GDM1 (cell line): ENCODE measurements at places on chromosomes 4 and X.
A peak's percentile ranks its signal among the peaks of the same experiment; 100 is the strongest.

GRCh38 chr4:14906805-14907204 lies 95.5 kb upstream of the CPEB2 start:
- peak; percentile 73 for DNase-seq

DNA sequence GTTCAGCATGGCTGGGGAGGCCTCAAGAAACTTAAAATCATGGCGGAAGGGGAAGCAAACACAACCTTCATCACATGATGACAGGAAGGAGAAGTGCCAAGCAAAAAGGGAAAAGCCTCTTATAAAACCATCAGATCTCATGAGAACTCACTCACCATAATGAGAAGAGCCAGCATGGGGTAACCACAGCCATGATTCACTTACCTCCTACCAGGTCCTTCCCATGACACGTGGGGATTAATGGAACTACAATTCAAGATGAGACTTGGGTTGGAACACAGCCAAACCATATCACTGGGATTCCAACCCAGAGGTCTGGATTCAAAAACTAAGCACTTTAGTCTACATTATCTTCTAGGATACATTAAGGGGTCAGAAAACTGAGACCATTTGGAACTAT lies 609.6 kb upstream of the SPANXN1 start:
- DNase-seq: no peak

- no peak for DNase-seq
Measured at GRCh38 chr4:125276811-125277210, 37.9 kb upstream of the FAT4 start.

DNA sequence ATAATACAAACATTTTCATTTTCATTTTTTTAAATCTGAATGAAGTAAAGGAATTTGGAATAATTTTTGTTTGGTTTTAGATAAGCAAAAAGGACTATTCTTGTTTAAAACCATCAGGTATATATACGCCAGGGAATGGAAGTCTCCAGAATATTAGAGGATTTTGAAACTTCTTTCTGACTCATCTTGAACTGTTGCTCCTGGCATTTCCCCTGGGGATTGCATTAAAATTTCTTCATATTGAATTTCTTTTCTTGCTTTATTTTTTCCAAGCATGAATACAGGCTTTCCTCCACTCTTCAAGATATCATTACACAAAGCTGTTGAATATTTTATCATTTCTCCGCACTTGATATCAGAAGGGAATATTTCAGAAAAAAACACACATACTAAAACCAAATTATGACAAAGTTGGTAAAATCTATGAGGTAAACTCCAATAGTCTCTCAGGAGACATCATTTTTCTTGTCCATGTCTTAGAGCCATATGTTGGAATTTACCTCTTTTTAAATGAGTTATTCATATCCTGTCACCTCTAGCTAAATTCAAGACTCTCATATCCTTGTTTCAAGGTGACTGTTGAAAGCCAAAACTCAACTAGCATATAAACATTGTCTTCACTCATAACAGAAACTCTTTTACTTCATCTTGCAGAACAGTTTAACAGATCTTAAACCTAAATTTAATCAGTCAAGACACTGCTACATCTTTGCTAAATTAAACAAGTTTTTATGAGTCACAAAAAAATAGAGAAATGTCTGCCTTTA lies 20.7 kb upstream of the CSN1S1 start:
- DNase-seq: no peak

- DNase-seq: no peak
Measured at GRCh38 chr4:174813292-174813691, 15.8 kb downstream of the GLRA3 start.

GRCh38 chr4:6121941-6122340 lies 78.4 kb downstream of the JAKMIP1 start:
- DNase-seq: no peak

DNA sequence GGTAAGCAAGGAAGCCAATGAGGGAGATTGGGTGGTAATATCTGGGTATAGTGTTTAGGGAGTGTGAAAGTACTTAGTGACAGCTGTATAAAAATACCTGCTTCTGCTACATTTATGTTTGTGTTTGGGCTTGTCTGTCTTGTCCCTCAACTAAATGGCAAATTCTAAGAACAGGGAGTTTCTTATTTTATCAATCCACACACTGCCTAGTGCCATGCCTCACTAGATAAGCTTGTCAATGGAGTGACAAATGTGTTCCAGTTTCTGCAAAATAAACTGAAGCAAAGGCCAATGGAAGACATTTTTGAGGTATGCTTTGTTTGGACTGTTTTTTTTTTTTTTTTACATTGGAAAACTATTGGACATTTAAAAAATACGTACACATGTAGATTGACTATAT lies 418.0 kb downstream of the SH2D1A start:
- DNase-seq: no peak

DNA sequence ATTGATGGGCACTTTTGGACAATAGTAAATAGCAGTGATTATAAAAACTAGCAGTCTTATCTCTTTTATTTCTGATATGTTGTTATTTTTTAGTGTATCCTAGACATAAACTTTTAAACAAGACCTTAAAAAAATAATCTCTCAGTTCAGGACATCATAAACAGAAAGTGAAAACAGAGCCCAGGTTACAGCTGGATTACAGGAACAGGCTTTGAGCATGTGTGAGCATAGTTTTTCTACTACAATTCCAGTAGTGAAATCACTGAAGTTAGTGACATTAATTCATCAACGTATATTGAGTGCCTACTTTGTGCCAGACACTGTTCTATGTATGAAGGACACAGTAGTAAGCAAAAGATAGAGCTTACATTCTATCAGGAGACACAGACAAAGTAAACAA lies 16.9 kb downstream of the TRIM75 start:
- DNase-seq: no peak

- DNase-seq: no peak
Measured at GRCh38 chrX:83593634-83594294, 85.7 kb downstream of the POU3F4 start.

DNA sequence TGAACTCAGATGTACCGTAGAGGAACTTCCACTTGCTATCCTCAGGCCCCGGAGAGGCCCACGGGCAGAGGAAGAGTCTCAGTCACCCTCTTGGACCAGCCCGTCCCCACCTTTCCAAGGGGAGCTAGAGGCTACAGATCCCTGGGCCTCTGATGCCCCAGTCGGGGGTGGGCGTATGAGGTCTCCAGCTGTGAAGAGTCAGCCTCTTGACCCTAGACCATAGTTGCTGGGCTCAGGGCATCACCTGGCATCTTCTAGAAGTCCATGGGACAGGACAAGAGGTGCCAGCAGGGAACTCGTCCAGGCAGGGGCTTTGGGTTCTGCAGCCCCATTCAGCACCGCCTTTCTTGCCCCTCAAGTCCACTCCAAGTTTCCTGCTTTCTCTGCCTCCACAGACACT lies 11.6 kb downstream of the SASH3 start:
- no peak for DNase-seq

GRCh38 chr4:184873054-184873453 lies 47.3 kb upstream of the ACSL1 start:
- no peak for DNase-seq

DNA sequence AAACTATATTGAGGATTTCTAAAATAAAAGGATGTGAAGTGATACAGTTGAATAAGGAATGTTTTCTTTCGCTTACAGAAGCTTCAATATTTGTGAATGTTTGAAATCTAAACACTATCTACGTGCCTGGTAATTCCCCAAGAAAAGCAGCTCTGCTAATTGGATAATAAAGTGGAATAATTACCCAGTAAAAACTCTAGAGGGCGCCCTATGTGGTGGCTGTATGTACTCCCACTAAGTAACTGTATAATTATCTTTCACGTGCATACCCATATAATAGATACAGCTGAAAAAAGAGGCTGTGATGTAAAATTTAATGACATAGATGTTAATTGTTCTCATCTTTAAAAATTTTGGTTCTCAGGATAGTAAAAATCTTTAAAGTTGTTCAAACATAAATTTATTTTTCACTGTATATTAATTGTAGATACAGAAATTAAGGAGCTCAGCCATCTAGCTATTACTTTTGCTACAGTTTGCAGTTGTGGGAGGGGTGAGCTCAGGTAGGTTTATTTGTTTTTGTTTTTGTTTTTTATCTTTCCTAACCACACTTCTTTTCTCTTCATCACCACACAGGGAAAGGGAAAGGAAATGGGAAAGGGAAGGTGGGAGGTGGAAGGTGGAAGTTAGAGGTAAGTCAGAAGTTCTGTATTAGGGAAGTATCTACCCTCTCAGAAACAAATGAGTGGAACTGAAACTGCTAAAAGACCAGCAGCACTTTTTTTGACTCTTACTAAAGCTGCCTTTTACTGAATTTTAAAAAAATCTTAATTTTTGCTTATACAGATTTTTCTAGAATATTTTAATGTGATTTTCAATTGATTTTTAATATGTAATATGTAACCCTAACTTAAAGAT lies 151.7 kb upstream of the RPS6KA6 start:
- no peak for DNase-seq

- no peak for DNase-seq
Measured at GRCh38 chr4:5030221-5030620, 11.0 kb upstream of the CYTL1 start.

GRCh38 chr4:147651563-147651962 lies 32.4 kb downstream of the PRMT9 start:
- DNase-seq: no peak

DNA sequence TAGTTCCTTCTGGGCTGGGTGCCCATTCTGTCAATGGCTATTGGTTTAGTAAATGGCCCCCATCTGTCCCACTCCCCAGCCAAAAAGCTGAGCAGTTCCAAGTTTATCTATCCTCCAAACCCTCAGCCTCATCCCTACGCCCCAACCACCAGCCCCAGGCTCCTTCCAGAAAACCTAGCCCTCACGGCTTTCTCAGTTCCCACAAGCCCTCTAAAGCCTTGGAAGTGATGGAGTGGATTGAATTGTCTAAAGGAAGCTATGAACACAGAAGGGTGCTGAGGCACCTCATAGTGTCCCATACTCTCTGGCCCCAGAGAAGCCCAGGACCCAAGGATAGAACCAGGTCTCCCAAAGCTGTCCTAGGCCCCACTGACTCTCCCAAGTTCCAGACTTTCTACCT lies 75.6 kb upstream of the EFNB1 start:
- no peak for DNase-seq

DNA sequence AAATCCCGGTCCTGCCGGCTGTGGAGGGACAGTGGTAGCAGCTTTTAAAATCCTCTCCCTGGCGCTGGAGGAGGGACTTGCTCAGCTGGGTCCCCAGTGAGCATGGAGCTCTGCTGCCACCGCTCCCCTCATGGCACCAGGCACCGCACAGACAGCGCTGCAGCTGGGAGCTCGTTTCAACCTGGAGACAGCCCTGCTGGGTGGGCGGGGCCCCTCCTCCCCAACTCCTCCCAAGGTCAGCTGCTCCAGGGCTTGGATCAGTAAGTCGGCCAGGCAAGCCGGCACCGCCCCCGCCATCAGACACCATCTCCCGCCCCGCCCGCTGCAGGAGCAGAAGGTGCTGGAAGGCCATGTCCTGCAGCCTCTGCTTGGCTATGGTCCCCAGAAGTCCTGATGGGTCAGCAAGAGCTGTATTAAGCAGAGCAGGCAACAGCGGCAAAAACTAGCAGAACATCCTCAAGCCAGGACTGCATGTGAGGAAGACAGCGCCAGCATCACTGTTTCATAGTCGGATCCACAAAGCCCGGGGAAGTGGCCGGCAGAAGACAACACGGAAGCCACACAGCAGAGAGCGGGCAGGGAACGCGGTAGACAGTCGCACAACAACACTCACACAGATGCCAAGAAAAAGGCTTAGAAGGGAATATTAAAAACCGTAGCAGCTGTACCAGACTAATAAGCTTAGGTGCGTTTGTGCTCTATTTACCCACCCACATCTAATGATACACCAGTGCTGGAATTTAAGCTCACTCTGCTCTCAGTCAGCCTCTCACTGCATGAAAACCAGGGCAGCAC lies 16.2 kb downstream of the ZFYVE28 start:
- DNase-seq: no peak

GRCh38 chr4:5280828-5281227 lies 229.5 kb downstream of the STK32B start:
- no peak for DNase-seq

- DNase-seq: no peak
Measured at GRCh38 chr4:52889778-52890520, 27.8 kb downstream of the RASL11B start.

GRCh38 chr4:187451776-187452175 lies 543.8 kb upstream of the ZFP42 start:
- DNase-seq: no peak

- DNase-seq: peak; percentile 63
Measured at GRCh38 chr4:16270454-16271328, 44.4 kb upstream of the TAPT1 start.

DNA sequence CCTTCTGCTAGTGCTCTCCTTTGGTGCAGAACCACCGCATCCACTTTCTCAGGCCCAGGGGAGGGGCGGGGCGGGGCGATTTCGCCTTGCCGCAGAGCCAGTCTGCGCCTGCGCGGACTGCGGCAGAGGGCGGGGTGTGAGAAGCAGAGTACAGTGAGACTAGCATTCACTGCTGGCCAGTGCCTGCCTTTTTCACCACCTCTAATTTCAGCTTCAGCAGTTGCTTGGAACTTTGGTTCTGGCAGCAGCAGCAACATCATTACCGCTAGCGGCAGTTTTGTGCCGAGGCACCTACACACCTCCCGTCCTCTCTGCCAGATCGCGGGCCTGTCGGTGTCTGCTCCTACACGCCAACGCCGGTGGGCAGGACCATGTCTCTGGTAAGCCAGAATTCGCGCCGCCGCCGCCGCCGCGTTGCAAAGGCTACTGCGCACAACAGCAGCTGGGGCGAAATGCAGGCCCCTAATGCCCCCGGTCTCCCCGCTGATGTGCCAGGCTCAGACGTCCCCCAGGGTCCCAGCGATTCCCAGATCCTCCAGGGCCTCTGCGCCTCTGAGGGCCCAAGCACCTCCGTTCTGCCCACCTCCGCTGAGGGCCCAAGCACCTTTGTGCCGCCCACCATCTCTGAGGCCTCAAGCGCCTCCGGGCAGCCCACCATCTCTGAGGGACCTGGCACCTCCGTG lies at the start of gene MAGEE1:
MAGEE1 (plus strand) TSS at position 151 of the 683 bp plus-strand sequence; CDS start at position 372, 221 bp downstream.
- DNase-seq: peak; percentile 44

GRCh38 chr4:102431608-102431961 lies 69.6 kb upstream of the NFKB1 start:
- DNase-seq: no peak

DNA sequence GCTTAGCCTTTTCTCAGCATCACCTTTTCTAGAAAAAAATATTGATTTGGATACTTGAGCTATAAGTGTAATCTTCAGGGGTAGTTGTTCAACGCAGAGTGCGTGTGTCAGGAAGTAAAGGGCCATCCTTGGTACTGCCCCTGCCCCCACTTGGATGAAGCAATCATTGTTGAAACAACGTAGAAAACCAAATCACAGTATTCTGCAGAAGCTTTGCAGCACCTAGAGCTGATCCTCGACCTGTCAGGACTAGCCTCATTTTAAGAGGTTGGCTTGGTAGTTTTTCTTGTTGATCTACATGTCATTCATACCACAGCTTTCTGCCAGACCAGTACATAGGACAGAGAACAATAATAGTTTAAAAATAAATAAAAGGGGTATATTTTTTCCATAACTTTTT lies 65.3 kb upstream of the MYOZ2 start:
- DNase-seq: no peak
